ENCODE measurements at places on chromosomes 7 and 10. TPM values are rescaled to one million over a fixed set of nuclear protein-coding genes. Genes with fewer than 3 reads are reported as not detected.

DNA sequence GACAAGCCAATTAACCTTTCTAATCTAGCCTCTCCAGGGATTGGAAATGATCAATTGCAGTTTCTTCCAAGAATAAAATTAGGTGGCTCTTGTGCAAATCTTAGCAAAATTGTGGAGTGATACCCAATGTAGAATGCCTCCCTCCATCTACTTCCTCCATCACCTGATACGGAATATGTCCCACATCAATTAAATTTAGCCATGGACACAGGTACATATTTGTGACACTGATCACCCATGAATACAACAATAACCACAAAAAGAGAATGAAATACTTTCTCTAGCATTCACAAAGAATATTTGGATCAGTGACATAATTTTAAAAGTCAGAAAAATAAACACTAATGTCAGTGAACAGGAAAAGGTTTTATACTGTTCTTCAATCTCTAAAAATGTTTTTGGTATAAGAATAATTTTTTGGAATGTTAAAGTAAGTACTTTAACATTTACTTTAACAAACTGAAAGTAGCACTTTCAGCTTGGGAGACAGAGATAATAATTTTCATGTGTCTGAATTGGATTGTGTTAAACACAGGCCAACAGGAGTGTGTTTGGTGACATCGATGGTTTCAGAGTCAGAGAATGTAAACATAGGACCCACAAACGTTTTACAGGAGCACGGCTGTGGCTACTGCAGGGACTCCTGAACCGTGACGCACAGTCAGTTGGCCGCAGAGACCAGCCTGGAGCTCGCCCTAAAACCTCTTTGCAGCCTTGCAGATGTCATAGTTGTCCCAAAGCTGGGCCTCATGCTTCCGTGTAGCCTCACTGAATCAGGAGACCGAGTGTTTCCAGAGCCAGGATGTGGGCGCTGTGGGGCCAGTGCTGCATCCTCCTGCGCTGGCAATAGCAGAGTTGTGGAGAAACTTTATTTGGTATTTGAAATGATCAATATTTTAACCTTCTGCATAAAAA is 7.2 kb downstream of the RBM20 start:
- no peak overlapping the region for H3K27ac ChIP-seq
- H3K4me3 ChIP-seq = no peak overlapping the region
- no peaks in the 10 kb centered on the region for H3K27me3 ChIP-seq
- no peaks in the 10 kb centered on the region for H3K4me1 ChIP-seq
- DNase-seq = no peak

The EPHB6 gene
- total RNA-seq = 37.1 TPM

DNA sequence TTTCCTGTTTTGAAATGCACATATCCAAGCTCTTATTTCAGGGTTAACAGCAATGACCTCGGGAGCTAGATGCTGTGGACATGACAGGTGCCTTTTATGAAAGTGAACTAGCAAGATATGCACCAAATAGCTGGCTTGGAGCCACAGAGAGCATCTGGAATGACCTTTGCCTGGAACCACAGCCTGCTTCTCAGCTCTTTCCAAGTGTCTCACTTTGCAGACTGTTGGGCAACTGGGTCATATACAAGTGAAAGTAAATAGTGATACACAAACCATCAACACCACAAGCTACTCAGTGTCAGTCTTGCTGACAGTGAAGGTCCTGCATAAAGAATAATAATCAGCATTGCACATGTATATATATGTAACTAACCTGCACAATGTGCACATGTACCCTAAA is 183.5 kb downstream of the RNF133 start:
- H3K27ac ChIP-seq = no peak overlapping the region
- no peaks in the 10 kb centered on the region for H3K27me3 ChIP-seq
- H3K36me3 ChIP-seq = no peaks in the 10 kb centered on the region
- peak; percentile 33 for DNase-seq

The FAM25G gene
- not detected for total RNA-seq

DNA sequence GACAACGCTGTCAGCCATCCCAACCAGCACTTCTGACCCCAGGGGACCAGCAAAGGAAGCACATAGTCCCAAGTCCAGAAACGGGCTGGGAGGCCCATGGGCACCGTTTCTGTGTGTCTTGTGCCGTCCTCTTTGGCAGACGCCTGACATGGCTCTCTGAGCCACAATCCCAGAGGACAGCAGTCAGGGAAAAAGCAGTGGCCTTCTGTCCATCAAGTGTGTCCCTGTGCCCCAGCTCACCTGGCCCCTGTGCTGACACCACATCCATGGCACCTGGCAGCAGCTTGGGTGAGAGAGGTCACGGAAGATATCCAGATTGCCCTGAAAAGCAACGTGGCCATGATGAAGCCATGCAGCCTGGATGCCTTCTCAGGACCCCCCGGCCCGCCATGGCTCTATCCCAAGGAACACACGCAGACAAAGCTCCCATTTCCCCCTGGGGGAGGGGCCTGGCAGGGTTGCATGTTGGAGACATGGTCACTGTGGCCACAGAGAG is 38.1 kb upstream of the ANTXRL start:
- H3K4me1 ChIP-seq = no peaks in the 10 kb centered on the region
- no peaks in the 10 kb centered on the region for H3K36me3 ChIP-seq
- no peak for DNase-seq

GRCh38 chr7:106142136-106142535 is 30.0 kb upstream of the SYPL1 start:
- H3K4me3 ChIP-seq = no peak overlapping the region
- H3K4me1 ChIP-seq = no peaks in the 10 kb centered on the region
- no peaks in the 10 kb centered on the region for H3K36me3 ChIP-seq
- no peak overlapping the region for H3K27ac ChIP-seq

DNA sequence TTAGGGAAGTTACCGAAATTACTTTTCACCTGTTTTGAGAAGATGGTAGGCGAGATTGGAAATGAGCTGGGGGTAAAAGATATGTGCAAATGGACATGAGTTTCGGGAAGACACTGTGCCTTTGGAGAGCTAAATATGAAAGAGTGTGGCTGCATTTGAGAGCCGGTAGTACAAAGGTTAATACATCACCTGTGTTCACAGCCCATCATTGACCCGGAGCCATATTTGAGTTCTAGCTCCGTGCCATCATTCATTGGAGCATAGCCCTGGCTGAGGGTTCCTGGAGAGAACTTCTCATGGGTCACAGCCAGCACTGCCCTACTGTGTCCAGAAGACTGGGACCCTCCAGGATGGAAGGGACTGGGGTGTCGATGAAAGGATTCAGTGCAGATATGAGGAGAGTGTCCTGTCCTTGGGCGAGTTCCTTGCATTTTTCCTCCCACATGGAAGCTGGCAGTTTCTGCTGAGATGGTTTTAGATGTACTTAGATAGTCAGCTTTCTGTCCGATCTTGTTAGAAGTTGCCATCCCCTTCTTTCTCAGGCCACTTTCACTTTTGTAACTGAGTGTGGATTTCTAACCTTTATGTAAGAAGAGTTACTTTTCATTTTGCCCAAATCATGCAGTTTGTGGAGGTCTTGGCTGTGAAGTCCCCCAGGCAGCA is 138.8 kb downstream of the JCAD start:
- no peak overlapping the region for H3K27ac ChIP-seq
- no peak overlapping the region for H3K4me3 ChIP-seq
- no peaks in the 10 kb centered on the region for H3K36me3 ChIP-seq
